ENCODE measurements at places on chromosomes 2 and 18. TPM values are rescaled to one million over a fixed set of nuclear protein-coding genes. Genes with fewer than 3 reads are reported as not detected.

Gene CRYBA2
- not detected for total RNA-seq

Gene SERPINB10
- total RNA-seq, result 0.22 TPM

Gene CFAP210
- 0.28 TPM for total RNA-seq

Gene IL1RL2
- not detected for total RNA-seq

Gene PIEZO2
- 0.74 TPM for total RNA-seq

Gene LINC00305
- not detected for total RNA-seq

Gene SCN9A
- total RNA-seq, result 6.3 TPM

Gene LHCGR
- not detected for total RNA-seq

Gene CREG2
- 10.0 TPM for total RNA-seq

Gene UGT1A4
- not detected for total RNA-seq

Gene GALNT13
- total RNA-seq, result 12.6 TPM

Gene SLC9A2
- 2.7 TPM for total RNA-seq

Gene AGXT
- total RNA-seq, result not detected

Gene LIMS3
- total RNA-seq, result not detected

Gene REG3A
- not detected for total RNA-seq

Gene FOXI3
- not detected for total RNA-seq

Gene GULP1
- total RNA-seq, result 52.8 TPM

Gene ADGRF3
- total RNA-seq, result 0.07 TPM

Gene GPR35
- total RNA-seq, result 0.58 TPM

Gene NBEAL1
- total RNA-seq, result 4.0 TPM

Gene EGR4
- 0.27 TPM for total RNA-seq

Gene DYNC2LI1
- 14.2 TPM for total RNA-seq

Gene ATP6V1C2
- total RNA-seq, result 0.26 TPM

Gene INPP5D
- 0.69 TPM for total RNA-seq

Gene ELOA2
- total RNA-seq, result not detected

Gene LRRC30
- total RNA-seq, result not detected

Gene DNAJC5G
- total RNA-seq, result not detected

Gene ITGA6
- 49.0 TPM for total RNA-seq

Gene GLI2
- total RNA-seq, result 30.4 TPM

Gene ANKRD62
- not detected for total RNA-seq

Gene RAB27B
- total RNA-seq, result 20.5 TPM

Gene TUBA4B
- 0.26 TPM for total RNA-seq

Gene ALPP
- 0.37 TPM for total RNA-seq

Gene GPR155
- total RNA-seq, result 0.28 TPM

Gene REEP1
- total RNA-seq, result 0.57 TPM

Gene IL36B
- total RNA-seq, result not detected

Gene RND3
- total RNA-seq, result 55.6 TPM

Gene METAP1D
- 3.1 TPM for total RNA-seq

Gene RBM43
- total RNA-seq, result 3.9 TPM

Gene TMEM169
- total RNA-seq, result 0.85 TPM

Gene PROKR1
- not detected for total RNA-seq

Gene KIF1A
- 0.62 TPM for total RNA-seq

Gene NT5DC4
- total RNA-seq, result not detected

Gene ADD2
- total RNA-seq, result 23.6 TPM

Gene SERPINB7
- total RNA-seq, result 2.9 TPM

Gene KCNE4
- total RNA-seq, result 1.2 TPM

Gene MEP1B
- 0.15 TPM for total RNA-seq

Gene RNF152
- 0.01 TPM for total RNA-seq

Gene IL18RAP
- not detected for total RNA-seq

Gene MRPS5
- total RNA-seq, result 78.0 TPM

Gene SLC38A11
- not detected for total RNA-seq

Data from A549 treated with DMSO at 1 μM for 4 hours (cell line).